Testis (tissue), 5 donors: ENCODE measurements at places on chromosomes 11 and 22. TPM values are rescaled to one million over a fixed set of nuclear protein-coding genes. Genes with fewer than 3 reads are reported as not detected.
A peak's percentile ranks its signal among the peaks of the same experiment; 100 is the strongest.

GRCh38 chr11:131824771-131825170 is 454.4 kb downstream of the NTM start:
- DNase-seq: no peak

GRCh38 chr22:46178755-46179505 is 28.6 kb downstream of the PPARA start:
- DNase-seq: no peak

GRCh38 chr22:30245985-30246813 is at the start of gene LIF:
Gene LIF (minus strand): TSS chr22:30246759. CDS start chr22:30246695, 64 bp downstream.
- peak; percentile 43 for DNase-seq

- peak; percentile 83 for DNase-seq
Observed at GRCh38 chr11:74325649-74326645, 14.5 kb upstream of the P4HA3 start.

GRCh38 chr11:2217211-2218030 is 45.8 kb upstream of the TH start:
- no peak for DNase-seq

DNA sequence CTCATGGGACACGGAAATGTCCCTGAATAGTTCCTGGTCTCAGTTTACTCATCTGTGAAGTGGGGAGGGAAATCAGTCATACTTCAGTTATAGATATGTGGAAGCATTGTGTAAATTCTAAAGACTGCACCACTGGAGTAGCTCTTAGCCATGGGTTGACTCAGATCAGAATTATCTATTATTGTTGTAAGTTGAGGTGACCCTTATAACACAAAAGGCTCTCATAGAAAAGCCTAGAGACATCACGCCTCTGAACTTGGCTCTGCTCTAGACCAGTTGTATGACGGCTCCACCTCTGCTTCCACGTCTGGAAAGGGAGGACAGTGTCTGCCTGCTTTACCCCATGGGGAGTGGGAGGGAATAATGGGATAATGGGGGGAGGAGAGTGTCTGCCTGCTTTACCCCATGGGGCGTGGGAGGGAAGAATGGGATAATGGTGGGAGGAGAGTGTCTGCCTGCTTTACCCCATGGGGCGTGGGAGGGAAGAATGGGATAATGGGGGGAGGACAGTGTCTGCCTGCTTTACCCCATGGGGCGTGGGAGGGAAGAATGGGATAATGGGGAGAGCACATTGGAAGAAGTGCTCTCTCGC is 98.2 kb downstream of the AMOTL1 start:
- DNase-seq: no peak

GRCh38 chr11:106152013-106152412 is 74.6 kb downstream of the AASDHPPT start:
- DNase-seq: no peak

DNA sequence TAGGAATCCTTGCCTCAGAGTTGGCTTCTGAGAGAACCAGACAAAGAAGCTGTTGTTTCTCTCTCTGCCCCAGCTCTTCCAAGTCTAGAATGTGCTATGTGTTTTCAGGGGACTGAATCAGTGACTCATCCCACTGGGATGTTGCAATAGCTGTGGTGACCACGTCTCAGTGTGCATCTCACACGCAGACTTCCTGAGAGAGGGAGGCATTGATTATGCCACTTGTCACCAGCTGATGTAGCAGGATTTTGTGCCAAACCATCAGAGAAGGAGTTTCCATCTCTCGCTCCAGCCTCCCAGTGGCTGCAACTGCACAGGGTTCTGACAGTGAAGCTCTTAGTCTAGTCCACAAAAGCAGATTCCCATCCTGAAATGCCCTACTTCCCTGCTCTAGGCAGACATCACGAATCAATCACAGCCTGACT is 455.8 kb downstream of the MIAT start:
- peak; percentile 79 for DNase-seq

DNA sequence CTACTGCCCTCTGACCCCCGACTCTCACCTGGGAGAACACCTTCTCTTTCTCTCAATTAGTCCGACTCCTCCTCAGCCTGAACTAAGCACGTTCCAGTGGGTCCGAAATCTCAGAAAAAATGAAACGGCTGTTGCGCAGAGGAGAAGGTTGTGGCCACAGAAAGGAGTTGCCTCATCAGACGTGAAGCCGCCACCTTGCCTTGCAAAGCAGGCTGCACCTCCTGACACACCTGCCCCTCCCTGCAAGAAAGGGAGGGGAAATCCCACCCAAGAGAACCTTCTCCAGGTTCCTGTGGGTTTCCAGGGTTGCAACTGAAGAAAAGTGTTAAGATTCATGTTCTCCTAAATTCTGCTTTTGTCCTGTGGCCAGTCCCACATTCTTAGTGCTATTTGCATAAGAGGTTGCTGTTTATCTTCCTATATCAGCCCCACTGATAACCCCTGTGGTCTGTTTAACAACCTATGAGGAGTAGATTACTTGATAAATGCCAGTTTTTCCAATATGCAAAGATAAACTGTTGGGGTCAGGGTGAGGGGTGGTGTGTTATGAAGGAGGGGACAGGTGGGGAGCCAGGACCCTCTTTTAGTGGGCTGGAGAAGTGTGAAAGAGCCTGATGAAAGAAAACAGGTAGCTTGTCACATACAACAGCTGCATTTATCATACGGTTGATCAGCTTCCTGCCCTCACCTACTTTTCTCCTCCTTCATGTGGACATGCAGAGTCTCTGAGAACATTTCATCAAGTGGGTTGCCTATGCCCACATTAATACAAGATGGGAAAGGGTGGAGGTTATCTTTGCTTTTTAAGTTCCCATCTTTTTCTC is 18.2 kb downstream of the ZBTB16 start:
- no peak for DNase-seq

DNA sequence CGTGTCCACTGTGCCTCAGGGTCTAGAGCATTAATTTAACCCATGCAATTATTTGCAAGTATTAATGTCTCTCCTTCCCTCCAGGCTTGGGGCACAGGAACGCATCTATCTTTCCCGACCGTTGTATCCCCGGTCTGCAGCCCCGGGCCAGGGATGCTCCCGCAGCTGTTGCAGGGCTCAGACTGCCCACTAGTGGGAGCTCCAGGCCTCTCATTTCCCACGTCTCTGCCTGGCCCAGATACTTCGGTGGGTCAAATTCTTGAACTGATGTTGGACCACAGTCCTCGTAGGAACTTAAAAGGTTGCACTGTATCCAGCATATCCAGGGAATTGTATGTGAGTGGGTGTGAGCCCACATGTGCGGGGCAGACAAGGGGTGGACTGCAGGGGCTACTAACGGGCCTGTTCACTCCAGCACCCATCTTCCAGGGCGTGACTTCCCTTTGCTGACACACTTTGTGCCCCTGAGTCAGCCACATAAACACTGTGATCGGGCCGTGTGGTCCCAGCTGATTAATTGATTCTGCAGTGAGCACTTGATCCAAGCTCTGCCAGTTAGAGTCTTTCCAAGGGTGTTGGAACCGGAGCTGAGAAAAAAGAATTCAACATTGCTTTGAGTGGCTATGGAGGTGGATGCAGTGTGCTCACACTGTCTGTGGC is 451.3 kb downstream of the TBC1D22A start:
- peak; percentile 58 for DNase-seq

DNA sequence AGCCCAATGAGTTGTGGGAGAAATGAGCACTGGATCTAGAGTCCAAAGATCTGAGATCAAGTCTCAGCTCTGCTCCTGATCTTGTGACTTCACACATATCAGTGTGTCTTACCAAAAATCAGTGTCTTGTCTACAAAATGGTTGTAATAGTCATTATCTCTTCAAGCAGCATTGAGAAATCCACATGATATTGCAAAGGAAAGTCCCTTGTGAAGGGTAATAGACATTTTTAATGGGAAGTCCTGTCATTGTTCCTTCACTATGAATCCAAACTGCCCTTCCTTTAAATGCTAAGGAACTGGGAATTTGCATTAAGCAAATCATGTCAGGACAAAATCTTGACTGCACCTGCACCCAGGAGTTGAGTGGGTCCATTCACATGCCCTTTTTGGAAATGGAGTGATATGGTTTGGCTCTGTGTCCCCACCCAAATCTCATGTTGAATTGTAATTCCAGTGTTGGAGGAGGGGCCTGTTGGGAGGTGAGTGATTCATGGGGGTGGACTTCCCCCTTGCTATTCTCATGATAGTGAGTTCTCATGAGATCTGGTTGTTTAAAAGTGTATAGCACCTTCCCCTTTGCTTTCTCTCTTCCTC is 51.1 kb downstream of the COMMD9 start:
- DNase-seq: no peak

- no peak for DNase-seq
Observed at GRCh38 chr11:55966391-55966790, 3.4 kb downstream of the OR10AG1 start.

DNA sequence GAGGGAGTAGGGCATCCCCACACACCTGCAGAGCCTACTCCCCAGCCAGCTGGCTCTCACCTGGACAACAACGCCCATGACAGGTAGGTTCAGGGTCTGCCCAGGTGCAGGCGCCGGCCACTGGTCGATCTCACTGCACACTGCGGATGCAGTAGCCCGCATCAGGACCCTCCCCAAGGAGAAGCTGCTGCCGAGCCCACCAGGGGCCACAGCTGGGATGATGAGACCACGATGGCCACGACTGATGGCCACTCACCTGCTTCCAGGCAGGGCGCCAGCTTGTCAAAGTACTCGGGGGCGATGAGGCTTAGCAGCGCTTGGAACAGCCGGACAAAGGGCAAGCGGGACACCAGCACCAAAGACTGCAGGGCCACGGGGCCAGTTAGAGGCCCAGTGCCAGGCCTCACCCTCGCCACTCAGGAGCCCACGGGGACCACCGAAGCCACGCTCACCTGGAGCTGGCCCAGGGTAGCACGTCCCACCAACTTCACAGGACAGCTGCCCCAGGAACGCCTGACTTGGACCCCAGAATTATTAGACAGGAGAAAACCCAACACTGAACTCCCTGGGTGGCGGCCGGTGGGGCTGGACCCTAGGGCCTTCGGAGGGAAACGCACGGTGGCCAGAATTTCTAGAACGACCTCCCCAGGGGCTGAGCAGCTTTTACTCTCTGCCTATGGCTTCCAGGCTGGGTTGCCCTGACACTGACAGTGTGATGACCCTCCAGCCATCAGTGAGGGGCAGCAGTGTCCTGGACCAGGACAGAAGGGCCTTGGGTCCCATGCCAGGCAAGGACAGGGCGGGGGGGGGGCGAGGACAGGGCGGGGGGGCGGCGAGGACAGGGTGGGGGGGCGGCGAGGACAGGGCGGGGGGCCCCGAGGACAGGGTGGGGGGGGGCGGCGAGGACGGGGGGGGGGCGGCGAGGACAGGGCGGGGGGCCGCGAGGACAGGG is 8.9 kb upstream of the PLXNB2 start:
- no peak for DNase-seq

DNA sequence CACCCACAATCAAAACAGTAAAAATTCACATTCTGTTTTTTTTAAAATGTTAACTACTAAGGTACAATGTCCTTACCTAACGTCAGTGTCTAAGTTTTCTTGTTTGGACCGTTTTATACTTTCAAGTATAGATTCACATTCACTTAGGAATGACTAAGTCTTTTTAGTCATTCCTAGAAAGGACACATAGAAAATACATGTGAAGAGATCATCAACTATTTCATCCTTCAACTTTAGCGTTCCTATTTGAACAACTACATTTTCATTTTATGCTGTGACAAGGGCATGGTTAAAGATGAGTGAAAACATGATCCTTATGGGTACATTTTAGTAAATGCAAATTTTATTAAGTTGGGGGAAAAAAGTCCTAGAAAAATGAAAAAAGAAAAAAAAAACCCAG is 62.8 kb downstream of the DDX10 start:
- no peak for DNase-seq

- DNase-seq: no peak
Observed at GRCh38 chr11:12152321-12152720, 41.9 kb downstream of the MICAL2 start.

GRCh38 chr22:26435327-26436093 is 6.5 kb downstream of the ASPHD2 start:
- no peak for DNase-seq

DNA sequence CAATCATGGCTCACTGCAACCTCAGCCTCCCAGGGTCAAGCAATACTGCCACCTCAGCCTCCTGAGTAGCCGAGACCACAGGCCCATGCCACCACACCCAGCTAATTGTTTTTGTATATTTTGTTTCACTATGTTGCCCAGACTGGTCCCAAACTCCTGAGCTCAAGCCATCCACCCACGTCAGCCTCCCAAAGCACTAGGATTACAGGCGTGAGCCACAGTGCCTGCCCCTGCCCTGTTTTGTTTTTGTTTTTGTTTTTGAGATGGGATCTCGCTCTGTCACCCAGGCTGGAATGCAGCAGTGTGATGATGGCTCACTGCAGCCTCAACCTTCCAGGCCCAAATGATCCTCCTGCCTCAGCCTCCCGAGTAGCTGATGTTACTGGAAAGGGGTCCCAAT is 53.5 kb downstream of the TUG1 start:
- DNase-seq: no peak

DNA sequence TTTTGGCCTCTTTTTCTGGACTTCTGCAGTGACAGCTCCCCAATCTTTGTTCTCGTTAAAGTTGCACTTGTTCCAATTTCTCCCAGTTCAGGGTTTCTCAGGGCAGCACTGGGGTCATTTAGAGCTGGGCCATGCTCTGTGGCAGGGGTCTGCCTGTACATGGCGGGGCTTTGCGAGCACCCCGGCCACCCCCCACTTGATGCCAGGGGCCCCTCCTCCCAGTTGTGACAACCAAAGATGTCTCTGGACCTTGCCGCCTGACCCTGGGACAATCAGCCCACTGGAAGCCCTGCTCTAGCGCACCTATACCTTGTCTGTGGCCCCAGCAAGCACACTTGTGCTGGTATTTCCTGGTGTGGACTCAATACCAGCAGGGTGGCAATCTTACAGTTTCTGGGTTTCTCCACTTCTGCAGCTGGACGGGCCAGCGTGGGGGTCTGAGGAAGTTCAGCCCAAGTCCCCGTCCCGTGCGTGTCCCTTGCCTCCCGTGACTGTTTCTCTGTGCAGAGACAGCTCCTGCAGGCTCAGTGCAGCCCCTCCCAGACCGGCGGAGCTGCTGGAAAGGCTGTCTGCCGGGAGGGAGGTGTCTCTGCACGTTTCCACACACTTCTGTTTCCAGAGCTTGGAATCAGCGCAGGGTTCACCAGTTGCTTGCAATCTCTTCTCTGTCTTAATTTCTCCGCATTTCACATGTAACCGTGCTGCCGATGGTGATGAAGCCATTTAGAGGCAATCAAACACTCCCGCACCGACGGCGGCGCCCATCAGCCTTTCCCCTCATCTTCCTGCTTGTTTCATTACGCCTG is 1328.9 kb downstream of the BRD1 start:
- no peak for DNase-seq

- DNase-seq: no peak
Observed at GRCh38 chr22:40641269-40641668, 4.8 kb upstream of the MRTFA start.

DNA sequence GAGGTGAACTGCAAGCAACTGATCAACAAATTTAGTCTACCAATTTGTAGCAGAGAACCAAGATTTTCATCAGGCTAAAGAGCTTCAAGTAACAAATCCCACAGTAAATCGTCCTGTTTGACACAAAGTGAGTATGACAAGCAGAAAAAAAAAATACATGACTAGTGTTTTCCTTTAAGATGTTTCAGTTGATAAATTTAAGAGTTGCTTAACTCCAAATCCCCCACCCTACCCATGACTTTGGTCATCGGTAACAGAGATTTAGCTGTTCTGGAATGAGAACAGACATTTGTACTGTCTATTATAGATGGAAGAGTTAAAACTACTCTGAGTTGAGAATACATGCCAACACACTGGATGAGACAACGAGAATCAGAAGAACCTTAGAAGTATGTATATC is 165.0 kb upstream of the MTMR2 start:
- no peak for DNase-seq

Gene PGA3
- 1.7 TPM for polyA plus RNA-seq

Gene TMEM121B
- 2.2 TPM for polyA plus RNA-seq

Gene FAM83F
- 57.7 TPM for polyA plus RNA-seq

Gene CAPRIN1
- 419 TPM for polyA plus RNA-seq

Gene CHEK1
- polyA plus RNA-seq: 25.8 TPM

Gene RAB38
- polyA plus RNA-seq: 5.5 TPM

Gene SPTBN2
- 159 TPM for polyA plus RNA-seq
